GM12864 (cell line): ENCODE measurements at places on chromosomes 13 and 19.

DNA sequence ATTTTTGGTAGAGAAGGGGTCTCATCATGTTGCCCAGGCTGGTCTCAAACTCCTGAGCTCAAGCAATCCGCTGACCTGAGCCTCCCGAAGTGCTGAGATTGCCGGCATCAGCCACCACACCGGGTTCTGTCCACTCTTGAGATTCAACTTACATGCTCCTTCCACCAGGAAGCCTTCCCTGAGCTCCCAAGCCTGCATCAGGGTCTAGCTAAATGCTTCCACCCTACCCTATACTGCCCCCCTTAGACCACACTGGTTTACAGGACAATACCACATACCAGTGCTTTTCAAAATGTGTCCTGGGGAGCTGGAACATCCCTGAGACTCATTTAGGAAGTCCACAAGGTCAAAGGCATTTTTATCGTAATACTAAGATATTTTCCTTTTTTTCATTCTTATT, 15.1 kb upstream of the CACNG8 start:
- no peak for DNase-seq

DNA sequence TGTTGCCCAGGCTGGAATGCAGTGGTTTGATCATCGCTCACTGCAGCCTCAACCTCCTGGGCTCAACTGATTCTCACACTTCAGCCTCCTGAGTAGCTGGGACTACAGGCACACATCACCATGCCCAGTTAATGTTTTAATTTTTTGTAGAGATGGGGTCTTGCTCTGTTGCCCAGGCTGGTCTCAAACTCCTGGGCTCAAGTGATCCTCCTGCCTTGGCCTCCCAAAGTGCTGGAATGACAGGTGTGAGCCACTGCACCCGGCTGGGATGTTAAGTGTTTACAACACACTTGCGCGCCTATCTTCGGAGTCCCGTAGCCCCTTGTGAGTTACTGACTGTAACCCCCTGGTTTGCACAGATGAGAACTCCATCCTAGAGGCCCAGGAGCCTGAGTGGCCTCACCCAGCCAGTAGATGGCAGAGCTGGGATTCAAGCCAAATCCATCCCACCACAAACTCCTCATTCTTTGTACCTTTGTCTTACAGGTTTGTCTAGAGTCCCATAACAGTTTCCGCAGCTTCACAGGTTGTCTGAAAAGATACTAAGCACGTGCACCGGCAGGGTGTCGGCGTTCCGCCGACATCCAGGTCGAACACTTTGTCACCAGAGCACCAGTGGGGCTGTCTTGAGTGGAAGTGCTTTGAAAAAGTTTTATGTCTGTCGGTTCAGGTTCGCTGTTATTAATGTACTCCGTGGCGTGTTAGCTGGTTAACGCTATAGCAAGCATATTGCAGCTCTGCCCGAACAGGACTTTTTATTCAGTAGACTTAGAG, 14.7 kb downstream of the MAG start:
- DNase-seq: no peak

GRCh38 chr13:112172017-112172416, 105.1 kb downstream of the SOX1 start:
- DNase-seq: no peak

DNA sequence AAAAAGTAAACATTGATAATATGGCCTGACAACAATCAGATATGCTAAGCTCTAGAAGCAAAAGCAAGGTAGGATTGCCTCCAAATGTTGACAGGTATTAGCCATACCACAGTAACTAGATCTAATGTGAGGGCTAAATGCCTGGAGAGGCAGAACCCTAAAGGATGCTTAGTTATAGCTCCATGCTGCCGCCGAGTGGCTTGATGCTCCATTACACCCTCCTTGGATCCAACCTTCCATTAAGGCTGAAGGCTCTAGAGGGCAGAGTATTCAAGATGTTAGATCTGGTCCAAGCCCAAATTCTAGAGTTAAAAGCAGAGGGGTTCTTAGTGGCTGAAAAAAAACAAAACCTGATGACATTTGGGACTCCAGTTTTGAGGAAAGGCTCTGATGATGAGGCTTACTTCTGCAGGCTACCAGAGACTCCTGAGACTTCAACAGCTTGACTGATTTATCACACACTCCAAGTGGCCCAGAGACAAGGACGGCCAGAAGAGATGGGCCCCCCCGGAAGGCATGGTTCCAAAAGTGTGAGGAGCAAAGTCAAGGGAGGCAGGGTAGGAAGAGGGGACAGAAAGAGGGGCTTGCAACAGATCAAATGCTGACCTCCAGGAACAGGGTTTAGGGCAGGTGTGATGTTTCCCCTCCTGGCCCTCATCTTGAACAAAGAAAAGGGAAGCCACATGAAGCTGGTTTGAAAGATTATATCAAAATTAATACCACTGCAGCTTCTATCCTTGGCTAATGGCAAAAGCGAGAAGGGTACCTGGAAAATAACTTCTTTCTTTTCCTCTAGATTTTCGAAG, 21.9 kb upstream of the CPB2 start:
- DNase-seq: peak; percentile 36

GRCh38 chr13:52931539-52932431, 83.3 kb upstream of the PCDH8 start:
- DNase-seq: no peak

DNA sequence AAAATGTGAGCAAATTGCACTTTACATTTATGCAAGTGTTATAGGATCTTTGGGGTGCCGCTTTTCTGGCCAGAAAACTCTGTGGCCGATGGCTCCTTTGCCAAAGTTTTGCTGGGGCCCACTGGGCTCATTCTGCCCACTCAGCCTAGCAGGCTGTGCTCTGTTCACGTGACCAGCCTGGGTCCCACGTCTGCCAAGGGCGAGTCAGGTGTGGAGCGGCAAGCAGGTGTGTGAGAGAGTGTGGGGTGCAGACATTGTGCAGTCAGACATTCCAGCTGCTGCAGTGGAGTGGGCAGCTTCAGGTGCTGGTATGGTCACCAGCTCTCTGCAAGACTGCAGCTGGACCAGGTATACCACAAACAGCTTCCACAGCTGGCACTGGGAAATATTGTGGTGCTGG, 2305.7 kb downstream of the PCDH9 start:
- no peak for DNase-seq

GRCh38 chr19:15948223-15949058, at the start of gene OR10H4:
Gene OR10H4, plus strand, starts transcription at chr19:15949008. Its CDS starts 0 bp downstream, at chr19:15949008.
- no peak for DNase-seq

- DNase-seq: no peak
Measured at GRCh38 chr19:5738423-5738822, 18.0 kb downstream of the CATSPERD start.

- no peak for DNase-seq
Measured at GRCh38 chr13:73421310-73421912, 362.6 kb downstream of the KLF5 start.

GRCh38 chr13:102309110-102309509, 92.7 kb downstream of the FGF14 start:
- DNase-seq: no peak

DNA sequence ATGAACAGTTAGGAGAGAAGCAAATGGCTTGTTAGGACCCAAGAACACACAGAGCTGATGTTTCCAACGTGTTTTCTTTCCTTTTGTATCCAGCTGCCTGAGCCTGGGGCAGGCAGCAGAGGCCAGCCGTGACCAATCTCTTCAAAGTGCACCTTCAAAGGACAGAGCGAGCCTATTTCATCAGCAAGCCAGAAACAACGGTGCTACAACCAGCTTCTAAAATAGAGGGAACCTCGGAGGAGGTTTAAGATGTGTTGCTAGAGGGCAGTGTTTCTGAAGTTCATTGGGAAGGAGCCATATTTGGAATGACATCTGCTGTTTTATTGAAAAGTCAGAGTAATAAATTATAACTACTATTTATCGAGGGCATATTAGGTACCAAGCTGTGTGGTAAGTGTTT, 56.2 kb upstream of the RFC3 start:
- no peak for DNase-seq

DNA sequence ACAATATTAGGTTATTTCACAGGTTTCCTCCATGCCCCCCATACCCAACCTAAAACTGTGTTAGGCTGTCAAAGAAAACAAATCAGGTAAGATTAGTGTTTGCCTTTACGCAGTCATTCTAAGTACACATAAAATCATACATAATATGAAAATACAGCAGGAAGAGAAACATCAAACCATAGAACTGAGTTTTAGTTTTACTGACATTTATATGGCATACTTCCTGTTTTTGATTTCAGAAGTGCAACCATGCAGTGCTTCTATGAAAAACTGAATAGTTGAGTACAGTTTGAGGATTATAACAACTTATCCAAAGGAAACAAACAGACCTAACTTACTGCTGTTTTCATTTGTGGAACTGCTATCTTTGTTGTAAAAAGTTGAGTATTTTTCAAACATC, 91.3 kb downstream of the KCNRG start:
- no peak for DNase-seq

DNA sequence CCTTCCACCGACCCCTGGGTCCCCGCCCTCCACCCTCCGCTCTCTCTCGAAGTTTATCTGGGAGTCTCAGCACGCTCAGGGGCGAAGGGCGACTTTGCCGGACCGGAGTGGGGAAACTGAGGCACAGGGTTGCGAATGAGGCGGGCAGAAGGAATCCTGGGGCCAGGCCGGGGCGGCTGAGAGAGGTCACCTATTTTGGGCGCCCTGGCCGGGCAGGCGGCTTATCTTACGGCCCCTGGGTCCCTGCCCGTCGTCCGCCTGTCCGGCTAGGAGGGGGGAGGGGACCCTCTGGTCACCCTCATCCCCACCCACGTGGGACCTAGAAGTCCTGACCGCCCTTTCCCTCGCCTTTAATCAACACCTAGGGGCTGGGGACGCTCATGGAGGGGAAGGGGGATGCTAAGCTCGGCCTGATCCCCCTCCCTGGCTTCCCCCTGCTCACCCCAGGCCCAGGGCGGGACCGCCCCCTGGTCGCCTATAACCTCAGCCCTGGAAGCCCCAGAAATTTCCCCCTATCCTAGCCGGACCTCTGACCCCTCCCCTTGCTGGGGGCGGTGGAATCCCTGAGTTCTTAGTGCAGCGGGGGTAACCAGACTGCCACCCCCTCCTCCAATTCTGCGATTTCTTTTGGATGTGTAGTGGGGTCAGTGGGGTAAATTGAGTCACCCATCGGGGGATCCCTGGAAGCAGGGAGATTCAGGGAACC, 556 bp downstream of the TRIP10 start:
- no peak for DNase-seq

GRCh38 chr13:110218581-110219201, 88.3 kb downstream of the COL4A1 start:
- DNase-seq: no peak

DNA sequence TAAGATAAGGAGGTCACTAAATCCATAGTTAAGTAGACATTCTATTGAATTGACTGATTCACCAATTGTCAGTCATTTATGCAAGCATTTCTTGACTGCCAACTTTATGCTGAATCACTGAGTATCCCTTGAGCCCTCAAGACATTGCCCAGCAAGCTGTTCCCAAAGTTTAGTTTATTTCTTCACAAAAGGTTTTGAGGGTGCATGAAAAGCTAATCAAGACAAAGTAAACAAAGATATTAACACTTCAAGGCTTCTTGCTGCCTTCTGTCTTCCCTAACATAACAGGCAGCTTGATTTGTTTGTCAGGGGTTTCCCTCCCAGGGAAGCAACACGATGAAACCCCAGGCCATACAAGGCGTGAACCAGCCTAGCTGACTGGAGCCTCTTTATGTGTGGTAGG, 374.4 kb downstream of the SPRY2 start:
- no peak for DNase-seq

- DNase-seq: peak; percentile 16
Measured at GRCh38 chr13:79070343-79070974, 335.6 kb downstream of the RBM26 start.

GRCh38 chr13:40024204-40024966, 368.9 kb downstream of the COG6 start:
- DNase-seq: no peak

- no peak for DNase-seq
Measured at GRCh38 chr19:6744381-6745301, 5.2 kb downstream of the TRIP10 start.

DNA sequence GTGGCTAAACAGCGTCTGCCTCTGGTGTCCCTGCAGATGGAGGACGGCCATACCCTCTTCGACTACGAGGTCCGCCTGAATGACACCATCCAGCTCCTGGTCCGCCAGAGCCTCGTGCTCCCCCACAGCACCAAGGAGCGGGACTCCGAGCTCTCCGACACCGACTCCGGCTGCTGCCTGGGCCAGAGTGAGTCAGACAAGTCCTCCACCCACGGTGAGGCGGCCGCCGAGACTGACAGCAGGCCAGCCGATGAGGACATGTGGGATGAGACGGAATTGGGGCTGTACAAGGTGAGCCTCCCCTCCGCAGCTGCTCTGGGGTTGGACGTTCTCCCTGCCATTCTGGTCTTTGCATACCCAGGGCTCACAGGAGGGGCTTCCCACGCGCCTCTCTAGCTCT, 19.9 kb downstream of the UHRF1 start:
- no peak for DNase-seq

DNA sequence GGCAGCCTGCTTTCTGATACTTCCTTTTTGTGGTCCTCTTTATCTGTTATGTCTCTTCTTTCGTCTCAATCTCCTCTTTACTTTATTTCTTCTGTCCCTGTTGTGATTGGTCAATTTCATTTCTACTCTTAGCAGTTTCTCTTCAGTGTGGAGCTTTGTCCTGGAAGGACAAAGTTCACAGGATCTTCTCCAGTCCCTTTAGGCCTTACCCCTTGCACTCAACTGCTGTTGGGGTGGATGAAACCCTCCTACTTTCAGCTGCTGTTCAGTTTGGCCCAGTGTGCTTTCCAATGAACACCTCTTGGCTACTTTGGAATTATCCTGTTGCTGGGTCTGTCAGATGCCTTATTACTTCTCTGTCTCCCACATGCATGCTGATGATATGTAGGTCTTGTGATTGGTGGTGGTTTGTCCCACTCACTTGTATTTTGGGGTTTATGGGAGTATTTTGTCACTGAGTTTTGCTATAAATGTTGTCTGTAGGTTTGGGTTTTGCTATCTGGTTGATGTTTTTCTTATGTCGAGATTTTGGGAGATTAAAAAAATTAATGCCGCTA, 24.8 kb downstream of the WDR62 start:
- DNase-seq: no peak

GRCh38 chr13:59229861-59230260, 933.9 kb downstream of the DIAPH3 start:
- no peak for DNase-seq

DNA sequence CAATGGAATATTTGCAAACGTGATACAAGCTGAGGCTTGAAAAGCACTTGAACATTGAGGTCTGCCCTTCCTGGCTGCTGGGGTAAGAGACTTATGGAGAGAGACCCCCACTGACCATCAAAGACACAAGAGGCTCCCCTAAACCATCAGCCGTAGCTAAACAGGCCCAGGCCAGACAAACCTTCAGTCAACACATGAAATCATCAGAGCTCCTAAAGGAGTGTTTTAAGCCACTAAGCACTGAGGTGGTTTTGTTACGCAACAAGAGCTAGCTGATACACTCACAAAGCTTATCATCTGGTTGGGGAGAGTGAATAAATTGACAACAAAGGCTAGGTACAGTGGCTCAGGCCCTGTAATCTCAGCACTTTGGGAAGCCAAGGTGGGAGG, 110.4 kb downstream of the ZNF557 start:
- no peak for DNase-seq

DNA sequence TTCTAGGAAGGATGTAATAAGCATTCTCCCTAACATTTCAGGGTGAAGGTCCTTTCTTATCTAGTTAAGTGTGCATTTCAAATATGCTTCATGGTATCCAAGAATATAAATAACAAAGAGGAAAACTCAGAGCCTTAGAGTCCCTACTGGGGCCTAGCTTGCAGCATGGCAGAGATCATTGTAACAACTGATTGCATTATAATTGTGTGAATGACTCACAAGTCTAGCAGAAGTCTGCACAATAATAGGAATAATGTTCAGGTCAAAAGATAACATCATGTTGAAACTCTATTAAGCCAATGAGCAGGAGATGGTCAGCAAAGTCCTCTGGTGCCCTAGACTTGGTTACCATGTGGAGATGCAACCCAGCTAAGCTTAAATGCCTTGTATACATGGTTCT, 3.4 kb downstream of the POSTN start:
- no peak for DNase-seq

GRCh38 chr13:106274551-106275203, 260.8 kb downstream of the EFNB2 start:
- no peak for DNase-seq
